NCI-H2171 treated with DMSO at 0.1 percent for 48 hours (cell line): ENCODE measurements at places on chromosomes 3 and 15.

GRCh38 chr3:13141183-13141582, 68.0 kb upstream of the IQSEC1 start:
- no peak for DNase-seq

GRCh38 chr15:99057697-99058420, 47.0 kb upstream of the SYNM start:
- DNase-seq = no peak

GRCh38 chr15:28915935-28916334, 30.2 kb downstream of the APBA2 start:
- DNase-seq = no peak

GRCh38 chr3:195133013-195133412, 137.9 kb downstream of the XXYLT1 start:
- DNase-seq = peak; percentile 97

DNA sequence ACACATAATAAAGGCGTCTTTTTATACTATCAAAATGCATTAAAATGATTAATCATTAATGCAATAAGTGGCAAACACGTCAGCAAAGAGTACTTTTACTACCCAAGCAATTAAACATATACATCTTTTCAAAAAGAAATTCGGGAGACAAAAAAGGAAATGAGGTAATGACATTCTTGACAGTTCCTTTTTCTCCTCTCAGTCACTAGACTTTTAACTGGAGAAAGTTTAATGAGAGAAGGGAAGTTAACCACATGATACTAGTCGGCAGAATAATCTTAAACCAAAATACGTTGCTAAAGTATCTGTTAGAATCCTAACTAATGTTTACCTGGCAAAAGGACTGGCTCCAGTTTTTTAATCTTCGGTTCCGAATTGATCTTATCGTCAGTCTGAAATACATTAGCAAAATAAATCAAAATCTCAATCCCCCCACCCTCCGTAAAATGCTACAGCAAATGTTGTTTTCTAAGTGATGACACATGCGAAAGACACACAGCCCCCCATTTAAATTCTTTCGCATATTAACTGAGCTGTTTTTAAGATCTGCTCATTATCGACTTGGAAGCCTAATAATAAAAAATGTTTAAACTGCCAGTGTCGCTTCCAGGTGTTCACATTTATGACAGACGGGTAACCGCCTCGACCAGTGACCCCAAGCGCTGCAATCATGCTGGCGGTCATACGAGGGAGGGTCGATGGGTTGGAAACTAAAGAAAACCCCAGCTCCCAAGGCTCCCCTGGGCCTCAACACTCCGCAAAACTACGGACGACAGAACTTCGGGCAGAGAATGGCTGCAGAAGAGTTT, 778 bp downstream of the MTMR10 start:
- peak; percentile 39 for DNase-seq

- DNase-seq = no peak
These were observed 44.0 kb downstream of the XXYLT1 start for GRCh38 chr3:195226900-195227447.

DNA sequence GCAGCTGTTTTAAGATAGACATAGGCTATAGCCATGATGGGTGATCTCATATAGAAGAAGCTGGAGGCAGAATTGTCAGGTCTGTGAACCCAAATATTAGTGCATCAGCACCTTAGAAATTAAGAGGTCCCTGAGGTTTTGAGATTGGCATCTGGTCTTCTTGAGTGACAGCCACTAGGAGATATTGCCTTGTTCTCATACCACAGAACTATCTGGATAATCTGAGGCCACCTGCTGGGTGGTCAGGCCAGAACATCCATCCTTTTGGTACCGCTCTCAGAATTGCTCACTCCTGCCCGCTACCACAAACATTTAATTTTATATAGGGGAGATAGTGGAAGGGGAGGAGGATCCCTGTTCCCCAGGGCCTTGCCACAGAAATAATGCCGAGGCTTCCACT, 210.6 kb upstream of the ZPLD1 start:
- DNase-seq = no peak

DNA sequence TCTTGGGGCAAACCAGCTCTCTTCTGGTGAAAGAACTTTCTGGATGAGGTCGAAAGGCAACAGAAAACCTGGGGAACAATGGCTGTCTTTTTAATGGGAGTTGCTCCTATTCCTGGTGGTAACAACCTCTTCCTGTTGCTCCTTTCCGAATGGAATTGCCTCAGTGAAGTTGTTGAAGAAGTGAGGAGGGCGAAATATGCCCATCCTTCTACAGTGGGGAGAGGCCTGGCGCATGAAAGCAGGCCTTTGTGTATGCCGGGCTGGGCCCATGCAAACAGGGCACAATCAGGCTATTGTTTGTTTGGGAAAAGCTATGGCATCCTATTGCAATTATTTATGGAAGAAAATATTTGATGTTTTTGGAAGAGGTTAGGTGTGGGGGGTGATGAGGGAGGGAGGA, 166.9 kb downstream of the IGF1R start:
- no peak for DNase-seq

DNA sequence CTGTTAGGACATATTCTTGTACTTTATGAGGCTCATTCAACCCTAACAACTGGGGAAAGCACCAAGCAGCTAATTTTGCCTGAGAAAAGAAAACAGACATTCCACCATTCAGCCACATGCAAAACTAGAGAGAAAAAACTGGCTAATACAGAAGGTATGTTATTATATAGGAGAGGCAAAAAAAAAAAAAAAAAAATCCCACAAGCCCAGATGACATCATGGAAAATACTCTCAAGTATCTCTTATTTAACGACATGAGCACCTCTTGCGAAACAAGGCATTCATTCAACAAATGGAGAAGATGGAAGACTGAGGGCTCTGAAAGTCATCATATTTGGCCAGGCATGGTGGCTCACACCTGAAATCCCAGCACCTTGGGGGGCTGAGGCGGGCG, 61.5 kb downstream of the PRICKLE2 start:
- peak; percentile 62 for DNase-seq

DNA sequence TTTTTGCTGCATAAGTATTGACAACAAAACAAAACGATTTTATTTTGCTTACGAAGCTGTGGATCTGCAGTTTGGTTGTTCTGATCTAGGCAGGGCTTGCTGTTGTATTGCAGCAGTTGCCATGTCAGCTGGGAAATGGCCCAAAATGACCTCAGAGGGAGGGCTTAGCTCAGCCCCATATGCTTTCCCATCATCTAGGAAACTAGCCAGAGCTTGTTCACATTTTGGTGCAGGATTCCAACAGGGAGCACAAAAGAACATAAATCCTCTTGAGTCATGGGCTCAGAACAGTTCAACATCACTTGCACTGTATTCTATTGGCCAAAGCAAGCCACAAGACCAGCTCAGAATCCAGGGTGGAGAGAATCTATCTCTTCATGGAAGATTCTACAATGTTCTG, 42.2 kb upstream of the ROBO2 start:
- DNase-seq = no peak

DNA sequence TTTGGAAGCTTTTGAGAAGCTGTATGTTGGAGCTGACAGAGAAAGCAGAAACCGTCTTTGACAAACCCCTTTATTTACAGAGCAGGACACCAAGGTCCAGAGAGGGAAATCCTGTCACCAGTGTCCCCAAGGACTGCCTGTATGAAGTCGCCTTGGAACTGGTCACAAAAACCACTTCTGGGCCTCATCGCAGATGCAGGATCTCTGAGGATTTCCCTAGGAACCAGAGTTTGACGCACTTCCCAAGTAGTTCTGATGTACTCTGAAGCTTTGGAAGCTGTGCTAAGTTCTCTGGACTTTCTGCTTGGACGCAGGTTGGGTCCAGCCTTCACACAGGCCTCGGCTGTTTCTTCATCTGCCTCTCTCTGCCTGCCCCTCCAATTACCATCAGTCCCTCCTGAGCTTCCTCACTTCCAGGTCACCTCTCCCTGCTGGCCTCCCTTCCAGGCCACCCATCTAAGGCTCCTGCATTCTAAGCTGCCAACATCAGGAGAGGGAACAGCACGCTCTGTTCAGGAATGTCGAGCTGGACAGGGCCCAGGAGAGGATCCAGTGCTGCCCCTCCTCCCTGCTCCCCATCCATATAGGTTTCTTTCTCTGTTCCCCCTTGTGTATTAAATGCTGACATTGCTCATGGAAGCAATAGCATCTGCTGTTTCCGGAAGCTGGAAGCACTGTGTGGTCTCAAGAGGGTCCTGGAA, 270.8 kb downstream of the OPA1 start:
- no peak for DNase-seq

DNA sequence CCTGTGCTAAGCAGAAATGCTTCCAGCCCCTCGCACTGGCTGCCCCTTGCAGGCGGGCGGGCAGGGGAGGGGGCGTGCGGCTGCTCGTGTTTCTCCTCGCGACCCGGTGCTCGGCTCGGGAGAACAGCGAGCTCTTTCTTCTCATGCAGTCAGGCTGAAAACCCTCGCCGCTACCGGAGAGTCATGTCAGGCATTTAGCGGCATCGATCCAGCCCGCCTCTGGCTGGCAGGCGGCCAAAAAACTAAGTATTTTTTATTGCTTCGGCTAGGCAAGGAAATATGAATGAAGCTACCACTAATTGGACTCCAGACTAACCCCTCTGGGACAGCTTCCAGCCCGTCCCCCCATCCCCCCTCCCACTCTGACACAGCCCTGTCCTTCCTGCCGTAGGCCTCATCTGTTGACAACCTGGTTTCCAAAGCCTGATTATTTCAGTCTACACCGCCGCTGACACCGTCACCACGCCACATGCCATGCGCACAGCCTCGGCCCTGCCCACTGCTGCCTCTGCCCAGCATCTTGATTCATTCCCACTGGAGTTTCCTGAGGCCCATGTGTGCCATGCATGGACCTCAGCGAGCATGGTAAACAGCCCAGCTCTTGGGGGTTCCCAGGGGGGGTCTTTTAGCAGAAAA, 35.3 kb downstream of the TLE3 start:
- peak; percentile 99 for DNase-seq
